ENCODE measurements at places on chromosomes 13 and 19.
A peak's percentile ranks its signal among the peaks of the same experiment; 100 is the strongest.

DNA sequence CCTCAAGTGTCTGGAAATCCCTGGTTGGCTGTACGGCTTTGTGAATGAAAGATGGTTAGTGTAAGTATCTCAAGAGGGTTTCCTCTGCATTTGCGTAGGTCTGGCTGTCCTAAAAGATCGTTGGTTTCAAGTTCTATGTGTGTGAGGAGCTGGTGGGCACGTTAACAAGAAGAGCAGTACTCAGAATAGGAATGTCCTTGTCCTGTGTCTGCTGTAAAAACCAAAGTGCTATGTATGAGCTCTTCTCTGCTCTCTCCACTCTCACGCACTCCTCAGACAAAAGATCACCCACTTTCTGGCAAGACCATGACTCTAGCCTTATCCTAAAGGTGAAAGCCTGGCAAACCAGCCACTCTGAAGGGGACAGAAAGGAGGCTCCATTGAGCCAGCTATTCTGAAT lies 39.1 kb downstream of the USP12 start:
- DNase-seq, result no peak
- H3K27me3 ChIP-seq, result no peaks in the 10 kb centered on the region
- H3K36me3 ChIP-seq, result peaks cover 5% of the 10 kb centered on the region
- no peak overlapping the region for H3K27ac ChIP-seq

DNA sequence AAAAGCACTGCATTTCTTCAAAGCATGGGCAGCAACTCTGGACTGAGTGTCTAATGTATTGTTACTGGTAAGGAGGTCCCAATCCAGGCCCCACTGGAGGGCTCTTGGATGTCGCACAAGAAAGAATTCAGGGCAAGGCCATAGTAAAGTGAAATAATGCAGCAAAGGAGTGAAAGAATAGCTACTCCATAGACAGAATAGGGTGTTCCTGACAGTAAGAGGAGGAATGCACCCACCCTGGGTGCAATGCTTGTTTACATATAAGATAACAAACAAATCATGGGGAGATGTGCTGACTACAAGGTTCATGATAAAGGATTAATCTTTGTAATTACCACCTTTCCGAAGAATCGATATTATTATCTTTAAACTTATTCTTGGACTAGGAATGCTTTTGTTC lies 58.8 kb upstream of the ABCC4 start:
- peaks cover 19% of the 10 kb centered on the region for H3K4me1 ChIP-seq
- H3K27ac ChIP-seq, result no peak overlapping the region
- DNase-seq, result peak; percentile 52

DNA sequence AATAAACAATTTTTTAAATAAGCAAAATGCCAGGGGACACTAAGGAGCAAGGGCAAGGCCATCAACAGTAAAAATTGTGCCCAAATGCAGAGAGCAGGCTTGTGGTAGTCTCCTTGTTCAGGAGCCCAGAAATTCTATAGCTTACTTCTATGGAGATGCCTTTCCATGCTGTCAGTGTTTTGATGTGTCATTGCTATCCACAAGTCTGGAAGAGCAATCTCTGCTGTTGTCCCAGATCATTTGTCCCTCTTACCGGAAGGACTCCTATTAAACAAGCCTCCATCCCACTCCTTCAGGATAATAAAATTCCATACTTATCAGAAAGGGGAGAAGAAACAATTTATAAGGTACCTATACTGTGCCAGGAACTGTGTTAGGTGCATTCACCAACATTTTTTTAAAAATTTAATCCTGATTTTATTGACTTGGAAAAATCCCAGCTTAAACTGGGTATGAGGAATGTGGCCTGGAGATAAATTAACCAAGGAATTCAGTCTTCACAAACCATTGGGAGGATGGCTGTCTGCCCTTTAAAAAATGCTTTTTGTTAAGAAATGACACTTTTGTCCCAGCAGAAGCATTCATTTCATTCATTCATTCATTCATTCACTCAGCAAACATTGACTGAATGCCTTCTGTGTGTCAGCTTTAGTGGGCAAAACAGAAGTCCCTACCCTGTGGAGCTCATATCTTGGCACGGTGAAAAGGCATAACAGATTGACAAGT lies 26.8 kb upstream of the CYSLTR2 start:
- no peaks in the 10 kb centered on the region for H3K4me1 ChIP-seq
- no peak overlapping the region for H3K27ac ChIP-seq
- DNase-seq, result no peak
- no peak overlapping the region for H3K4me3 ChIP-seq
- no peaks in the 10 kb centered on the region for H3K36me3 ChIP-seq

GRCh38 chr19:46368116-46368515 lies 21.2 kb downstream of the PPP5C start:
- H3K27me3 ChIP-seq, result no peaks in the 10 kb centered on the region
- H3K4me1 ChIP-seq, result peaks cover 9% of the 10 kb centered on the region

- H3K27me3 ChIP-seq, result no peaks in the 10 kb centered on the region
- peaks cover 8% of the 10 kb centered on the region for H3K4me1 ChIP-seq
- peak; percentile 87 for DNase-seq
Measured at GRCh38 chr19:5128251-5128935, 159.5 kb downstream of the KDM4B start.

All from endodermal cell (in vitro differentiated cells).